Cardiac septum (tissue), 1 donor: ENCODE measurements at places on chromosomes 12 and 14. TPM values are rescaled to one million over a fixed set of nuclear protein-coding genes. Genes with fewer than 3 reads are reported as not detected.

DNA sequence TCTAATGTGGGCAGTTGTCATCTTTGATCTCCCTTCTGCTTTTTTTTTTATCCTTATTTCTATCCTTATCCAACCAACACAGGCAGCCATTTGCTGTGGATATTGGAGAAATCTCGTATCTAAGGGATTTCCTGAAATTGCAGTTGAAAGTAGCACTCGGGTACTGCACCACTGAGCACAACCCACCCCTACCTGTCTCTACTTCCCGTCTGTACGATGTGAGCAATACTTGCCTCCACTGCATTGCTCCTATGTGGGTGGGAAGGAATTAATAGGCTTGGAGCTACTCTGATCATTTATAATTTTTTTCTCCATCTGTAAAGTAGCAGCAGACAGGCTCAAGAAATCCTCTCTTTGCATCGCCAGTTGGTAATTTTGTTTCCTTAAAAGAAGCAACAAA lies 300.4 kb downstream of the SNAPC1 start:
- no peak for DNase-seq

DNA sequence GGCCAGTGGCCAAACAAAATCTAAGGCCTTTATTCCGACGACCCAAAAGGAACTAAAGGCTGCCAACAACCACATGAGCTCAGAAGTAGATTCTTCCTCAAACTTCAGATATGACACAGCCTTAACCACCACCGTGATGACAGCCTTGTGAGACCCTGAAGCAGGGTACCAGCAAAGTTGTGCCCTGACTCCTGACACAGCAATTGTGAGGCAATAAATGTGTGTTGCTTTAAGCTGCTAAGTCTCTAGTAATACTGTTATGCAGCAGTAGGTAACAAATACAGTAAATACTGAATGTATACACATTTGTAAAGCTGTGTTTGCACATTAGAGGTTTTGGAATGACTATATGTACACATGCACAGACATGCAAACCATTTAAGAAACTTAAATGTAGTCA lies 10.7 kb upstream of the SLC6A13 start:
- DNase-seq = no peak

- no peak for DNase-seq
Observed at GRCh38 chr12:94112121-94112520, 36.3 kb upstream of the PLXNC1 start.

DNA sequence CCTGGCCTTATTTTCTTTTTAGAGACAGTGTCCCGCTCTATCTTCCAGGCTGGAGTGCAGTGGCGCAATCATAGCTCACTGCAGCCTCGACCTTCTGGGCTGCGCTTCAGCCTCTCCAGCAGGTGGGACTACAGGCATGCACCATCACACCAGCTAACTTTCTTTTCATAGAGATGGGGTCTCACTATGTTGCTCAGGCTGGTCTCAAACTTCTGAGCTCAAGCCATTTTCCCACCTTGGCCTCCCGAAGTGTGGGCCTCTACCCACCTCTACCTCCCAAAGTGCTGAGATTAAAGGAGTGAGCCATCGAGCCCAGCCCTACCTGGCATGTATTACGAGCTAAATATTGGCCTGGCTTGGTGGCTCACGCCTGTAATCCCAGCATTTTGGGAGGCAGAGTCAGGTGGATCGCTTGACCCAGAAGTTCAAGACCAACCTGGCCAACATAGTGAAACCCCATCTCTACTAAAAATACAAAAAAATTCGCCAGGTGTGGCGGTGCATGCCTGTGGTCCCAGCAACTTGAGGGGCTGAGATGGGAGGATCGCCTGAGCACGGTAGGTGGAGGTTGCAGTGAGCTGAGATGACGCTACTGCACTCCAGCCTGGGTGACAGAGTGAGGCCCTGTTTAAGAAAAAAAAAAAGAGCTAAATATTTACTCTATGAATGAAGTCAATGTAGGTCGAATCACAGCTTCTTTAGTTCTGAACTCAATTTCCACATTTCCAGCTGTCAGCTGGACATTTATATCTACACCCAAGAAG lies 7.6 kb upstream of the RILPL1 start:
- no peak for DNase-seq

DNA sequence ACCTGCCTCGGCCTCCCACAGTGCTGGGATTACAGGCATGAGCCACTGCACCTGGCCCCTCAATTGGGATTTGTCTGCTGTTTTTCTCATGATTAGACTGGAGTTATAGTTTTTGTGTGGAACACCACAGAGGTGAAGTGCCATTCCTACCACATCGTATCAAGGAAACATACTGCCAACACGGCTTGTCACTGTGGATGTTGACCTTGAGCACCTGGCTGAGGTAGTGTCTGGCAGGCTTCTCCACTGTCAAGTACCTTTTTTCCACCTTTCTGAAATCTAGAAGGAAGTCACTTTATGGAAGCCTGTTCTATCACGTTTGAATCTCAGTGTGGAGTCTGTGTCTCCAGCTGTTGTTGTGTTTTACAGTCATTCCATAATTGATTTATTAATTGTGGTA lies 21.4 kb upstream of the SEL1L start:
- no peak for DNase-seq

GRCh38 chr14:52318062-52318461 lies 4.0 kb downstream of the PTGER2 start:
- DNase-seq = no peak

GRCh38 chr14:35533357-35534207 lies at the start of gene INSM2:
INSM2 (plus strand) TSS chr14:35534164; CDS start chr14:35534253, 89 bp downstream.
- no peak for DNase-seq

DNA sequence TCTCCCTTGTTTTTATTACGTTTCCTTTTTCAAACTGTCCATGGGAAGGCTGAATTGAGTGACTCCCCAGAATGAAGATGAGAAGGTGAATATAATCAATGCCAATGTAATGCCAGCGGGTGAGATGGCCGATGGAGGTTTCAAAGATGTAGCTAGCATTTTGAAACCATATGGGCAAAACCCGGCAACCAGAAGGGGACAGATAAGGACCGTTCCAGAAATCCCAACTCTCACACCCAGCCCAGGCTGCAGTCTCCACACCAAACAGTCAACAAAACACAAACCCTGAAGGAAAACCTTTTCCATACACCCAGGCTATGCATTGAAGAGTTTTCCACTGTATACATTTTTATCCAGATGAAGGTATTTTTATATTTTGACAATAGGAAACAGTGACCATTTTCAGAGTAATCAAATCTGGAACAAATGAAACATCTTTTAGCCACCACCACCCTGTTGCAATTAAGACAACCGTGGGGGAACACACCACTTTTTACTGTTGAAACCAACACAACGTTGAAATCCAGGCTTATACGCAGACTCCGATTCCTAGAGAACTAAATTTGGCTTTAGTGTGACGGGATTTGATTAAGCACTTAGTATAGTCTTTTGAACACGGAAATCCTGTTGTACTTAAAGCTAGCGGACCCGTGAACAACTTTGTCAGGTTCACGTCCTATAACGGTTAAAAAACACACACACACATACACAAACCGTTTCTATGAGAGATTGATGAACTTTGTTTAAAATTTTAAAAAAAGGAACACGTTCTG lies 19.0 kb downstream of the PHETA1 start:
- no peak for DNase-seq

DNA sequence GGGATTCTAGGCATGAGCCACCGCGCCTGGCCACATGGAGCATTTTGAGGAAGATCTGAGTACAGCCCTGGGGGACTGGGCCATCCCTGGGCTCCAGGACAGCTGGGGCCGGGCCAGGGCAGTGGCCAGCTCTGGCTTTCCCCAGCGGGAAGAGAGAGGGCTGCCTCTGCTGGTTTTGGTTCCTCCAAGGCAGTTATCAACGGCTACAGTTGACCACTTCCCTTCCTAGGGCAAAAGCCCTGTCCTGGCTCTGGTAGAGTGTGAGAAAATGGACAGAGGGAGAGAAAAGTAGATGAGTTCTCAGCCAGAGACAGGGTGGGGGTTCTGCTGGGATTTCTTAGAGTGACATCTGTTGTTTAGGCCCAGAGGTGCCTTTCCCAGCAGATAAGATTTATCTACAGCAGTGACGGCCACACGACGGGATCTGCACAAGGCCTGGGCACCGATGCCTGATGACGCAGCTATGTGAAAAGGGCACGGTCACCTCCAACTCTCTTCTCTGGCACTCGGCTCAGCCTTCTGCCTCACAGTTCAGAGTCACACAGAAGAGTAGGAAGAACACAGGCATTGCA lies 5.5 kb upstream of the HVCN1 start:
- peak; percentile 80 for DNase-seq

GRCh38 chr12:76329159-76329558 lies 19.1 kb downstream of the BBS10 start:
- DNase-seq = no peak

- DNase-seq = no peak
Observed at GRCh38 chr14:94773061-94773648, 3.2 kb upstream of the GSC start.

DNA sequence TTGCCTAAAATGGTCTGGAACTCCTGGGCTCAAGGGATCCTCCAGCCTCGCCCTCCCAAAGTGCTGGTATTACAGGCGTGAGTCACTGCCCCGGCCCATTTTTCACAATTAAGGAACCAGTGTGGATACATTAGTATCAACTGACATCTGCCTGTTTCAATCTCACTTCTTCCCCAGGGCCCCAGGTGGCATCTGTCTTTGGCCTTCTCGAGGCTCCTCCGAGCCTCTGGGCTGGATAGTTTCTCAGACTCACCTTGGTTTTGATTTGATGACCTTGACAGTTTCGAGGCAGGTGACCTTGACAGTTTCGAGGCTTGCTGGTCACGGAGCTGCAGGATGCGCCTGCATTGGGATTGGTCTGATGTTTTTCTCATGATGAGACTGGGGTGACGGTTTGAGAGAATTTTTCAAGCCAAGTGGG lies 41.0 kb upstream of the NCOR2 start:
- DNase-seq = no peak

DNA sequence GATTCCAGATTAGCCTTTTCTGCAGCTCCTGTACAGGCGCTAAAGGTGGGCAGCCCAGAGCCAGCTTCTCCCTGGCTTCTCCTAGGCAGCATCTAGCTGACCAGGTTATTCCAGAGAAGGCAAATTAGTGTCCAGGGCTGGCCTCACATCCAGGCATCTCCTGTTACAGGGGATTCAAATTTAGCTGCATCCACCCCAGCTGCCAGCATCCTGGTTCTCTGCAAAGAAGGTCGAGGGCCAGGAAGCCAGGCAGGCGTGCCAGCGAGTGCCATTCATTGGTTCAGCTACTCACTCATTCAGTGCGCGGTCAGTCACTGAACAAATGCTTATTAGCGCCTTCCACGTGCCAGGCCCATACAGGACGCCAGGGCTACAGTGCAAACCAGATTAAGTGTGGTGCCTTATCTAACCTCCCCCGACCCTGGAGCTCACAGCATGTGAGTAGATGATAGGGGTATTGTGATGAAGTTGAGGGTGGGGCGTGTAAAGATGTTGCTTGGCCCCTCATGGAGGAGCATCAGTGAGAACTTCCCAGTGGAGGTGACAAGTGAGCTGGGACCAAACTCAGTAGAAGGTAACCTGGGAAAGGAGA lies 15.7 kb upstream of the FAM222A start:
- no peak for DNase-seq

DNA sequence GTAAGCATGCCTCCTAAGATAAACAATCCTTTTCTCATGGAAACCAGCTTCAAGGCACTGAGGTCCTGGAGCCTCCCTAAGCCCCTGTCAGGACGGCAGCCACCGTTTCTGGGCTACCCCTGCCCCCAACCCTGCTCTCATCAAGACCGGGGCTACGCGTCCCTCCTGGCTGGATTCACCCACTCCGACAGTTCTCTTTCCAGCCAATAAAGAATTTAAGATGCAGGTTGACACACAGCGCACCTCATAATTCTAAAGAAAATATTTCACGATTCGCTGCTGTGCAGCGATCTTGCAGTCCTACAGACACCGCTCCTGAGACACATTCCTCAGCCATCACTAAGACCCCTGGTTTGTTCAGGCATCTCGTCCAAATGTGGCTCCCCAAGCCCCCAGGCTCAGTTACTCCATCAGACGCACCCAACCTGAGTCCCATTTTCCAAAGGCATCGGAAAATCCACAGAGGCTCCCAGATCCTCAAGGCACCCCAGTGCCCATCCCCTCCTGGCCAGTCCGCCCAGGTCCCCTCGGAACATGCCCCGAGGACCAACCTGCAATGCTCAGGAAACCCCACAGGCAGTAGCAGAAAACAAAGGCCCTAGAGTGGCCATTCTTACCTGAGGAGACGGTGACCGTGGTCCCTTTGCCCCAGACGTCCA lies 336.3 kb downstream of the TMEM121 start:
- DNase-seq = no peak

GRCh38 chr12:12441843-12442461 lies 85.1 kb downstream of the BORCS5 start:
- no peak for DNase-seq

DNA sequence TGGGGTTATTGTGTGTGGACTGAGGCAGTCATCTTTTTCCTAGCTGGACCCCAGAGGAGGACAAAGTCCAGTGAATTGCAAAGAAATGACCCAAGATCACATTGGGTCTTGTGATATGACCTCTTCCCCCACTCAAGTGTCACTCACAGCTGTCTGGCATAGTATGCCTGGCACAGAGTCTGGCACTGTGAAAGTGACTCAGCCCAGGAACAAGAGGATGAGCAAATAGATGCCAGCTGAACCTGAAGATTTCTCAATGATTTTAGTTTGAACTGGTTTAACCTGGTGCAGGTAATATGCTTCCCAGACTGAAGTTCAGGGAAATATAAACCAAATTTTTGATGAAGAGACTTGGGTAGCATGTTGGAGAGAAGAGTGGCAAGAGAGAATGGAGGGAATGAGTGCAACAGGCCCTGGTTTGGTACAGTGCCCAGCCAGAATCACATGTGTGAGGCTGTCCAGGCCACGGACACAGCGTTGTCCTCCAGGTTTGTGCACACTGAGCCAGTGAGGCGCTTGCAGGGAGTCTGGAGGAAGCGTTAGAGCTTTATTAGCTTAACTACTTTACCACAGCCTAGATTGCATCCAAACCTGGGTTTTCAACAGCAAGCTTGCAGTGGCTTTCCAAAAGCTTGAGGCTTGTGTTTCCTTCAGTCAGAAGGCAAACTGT lies 332.9 kb downstream of the NUAK1 start:
- DNase-seq = no peak

LRCOL1 gene
- total RNA-seq = not detected

CCDC175 gene
- not detected for total RNA-seq

FLVCR2 gene
- 1.3 TPM for total RNA-seq

SLC35F4 gene
- not detected for total RNA-seq

SERPINA6 gene
- total RNA-seq = not detected

WIF1 gene
- 0.13 TPM for total RNA-seq

IRAK3 gene
- total RNA-seq = 3.2 TPM

DNAJC22 gene
- 0.70 TPM for total RNA-seq

IFNG-AS1 gene
- total RNA-seq = 0.19 TPM

SALL2 gene
- 2.6 TPM for total RNA-seq
